ENCODE measurements at places on chromosomes 11 and 22. TPM values are rescaled to one million over a fixed set of nuclear protein-coding genes. Genes with fewer than 3 reads are reported as not detected.
A peak's percentile ranks its signal among the peaks of the same experiment; 100 is the strongest.

The SULT4A1 gene
- not detected for total RNA-seq

The LMO1 gene
- total RNA-seq, result not detected

The OR2AT4 gene
- total RNA-seq, result not detected

The SPA17 gene
- not detected for total RNA-seq

The EHD1 gene
- total RNA-seq, result 50.4 TPM

The THAP12 gene
- 14.0 TPM for total RNA-seq

GRCh38 chr11:64095949-64096348, 60.2 kb downstream of the FLRT1 start:
- DNase-seq, result no peak

DNA sequence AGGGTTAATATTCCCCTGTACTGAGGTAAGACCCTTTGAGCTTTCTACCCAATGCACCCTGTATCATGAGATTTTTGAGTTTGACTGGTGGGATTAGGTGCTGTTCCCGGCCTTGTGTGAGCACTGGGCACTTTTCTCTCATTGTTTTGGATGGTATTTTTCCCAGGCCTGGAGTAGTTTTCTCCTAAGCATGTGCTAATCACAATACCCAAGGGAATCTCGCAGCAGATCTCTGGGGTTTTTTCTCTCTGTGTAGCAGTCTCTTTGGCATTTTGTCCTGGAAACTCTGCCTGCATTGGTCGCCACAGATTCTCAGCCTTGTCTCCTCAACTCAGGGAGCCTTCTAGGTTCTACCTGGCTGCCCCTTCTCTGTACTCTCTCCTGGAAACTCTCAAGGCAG, 19.9 kb downstream of the IGHMBP2 start:
- no peak for DNase-seq

DNA sequence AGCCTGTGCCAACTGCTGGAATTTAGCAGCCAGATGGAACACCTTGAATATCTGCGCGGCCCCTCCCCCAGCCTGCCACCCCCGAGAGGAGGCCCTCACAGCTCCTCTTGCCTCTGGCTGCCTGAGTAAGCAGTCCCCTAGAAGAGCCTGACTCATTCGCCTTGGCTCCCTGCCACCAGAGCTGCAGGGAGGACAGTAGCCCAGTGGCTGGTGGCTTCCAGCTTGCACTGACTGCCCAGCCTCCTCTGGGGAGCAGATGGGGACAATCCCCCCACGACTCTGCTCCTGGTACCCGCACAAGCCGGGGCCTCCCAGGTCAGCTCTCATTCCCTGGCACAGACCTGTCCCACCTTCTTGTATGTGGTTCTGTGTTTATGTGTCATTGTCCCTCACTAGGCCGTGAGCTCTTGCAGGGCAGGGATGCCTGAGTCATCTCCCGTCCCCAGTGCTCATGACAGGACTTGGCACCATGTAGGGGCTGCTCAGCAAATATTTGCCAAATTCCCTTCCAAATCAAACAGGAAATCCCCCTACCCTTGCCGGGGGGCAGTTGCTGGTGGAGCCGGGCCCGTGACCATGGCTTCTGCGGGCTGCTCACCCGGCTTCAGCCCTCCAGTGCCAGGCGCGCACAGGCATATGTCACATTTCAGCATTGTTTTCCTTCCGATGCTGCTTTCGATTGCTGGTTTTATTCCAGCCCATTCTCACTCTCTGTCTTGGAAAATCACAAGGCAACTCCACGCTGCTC, 43.6 kb downstream of the CACNG2 start:
- peak; percentile 88 for DNase-seq

GRCh38 chr22:39967996-39968972, 8.1 kb downstream of the TMA7B start:
- DNase-seq, result peak; percentile 50

GRCh38 chr11:34359548-34359891, 1.7 kb upstream of the ABTB2 start:
- DNase-seq, result no peak

DNA sequence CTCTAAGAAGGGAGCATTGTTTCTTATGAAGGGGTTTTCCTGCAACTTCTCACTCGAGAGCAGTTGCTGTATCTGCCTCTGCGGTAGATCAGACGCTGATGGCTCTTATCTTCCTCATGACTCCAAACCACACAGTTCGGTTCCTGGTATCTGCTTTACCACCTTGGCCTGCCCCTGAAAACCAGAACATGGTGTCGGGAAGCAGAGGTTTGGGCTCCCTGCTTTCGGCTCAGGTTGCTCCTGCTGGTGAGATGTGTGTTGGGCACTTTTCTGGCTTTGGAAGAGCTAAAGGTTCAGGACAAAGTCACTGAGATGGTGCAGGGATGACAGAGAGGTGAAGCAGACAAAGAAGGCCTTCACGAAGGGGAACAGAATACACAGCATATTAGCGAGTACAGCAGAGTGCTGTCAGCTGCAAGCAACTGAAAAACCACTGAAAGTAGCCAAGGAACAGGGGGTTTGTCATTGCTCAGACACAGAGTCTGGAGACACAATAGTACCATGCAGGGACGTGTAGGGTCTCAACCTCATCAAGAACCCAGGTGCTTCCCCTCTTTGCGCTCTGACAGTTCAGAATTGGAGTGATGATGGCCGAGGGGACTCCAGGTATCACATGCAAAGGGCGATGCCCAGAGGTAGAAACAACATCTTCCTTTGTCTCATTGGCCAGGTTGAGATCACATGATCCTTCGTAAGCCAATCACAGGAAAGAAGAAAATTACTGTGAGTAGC, 11.9 kb upstream of the CSF2RB start:
- no peak for DNase-seq

DNA sequence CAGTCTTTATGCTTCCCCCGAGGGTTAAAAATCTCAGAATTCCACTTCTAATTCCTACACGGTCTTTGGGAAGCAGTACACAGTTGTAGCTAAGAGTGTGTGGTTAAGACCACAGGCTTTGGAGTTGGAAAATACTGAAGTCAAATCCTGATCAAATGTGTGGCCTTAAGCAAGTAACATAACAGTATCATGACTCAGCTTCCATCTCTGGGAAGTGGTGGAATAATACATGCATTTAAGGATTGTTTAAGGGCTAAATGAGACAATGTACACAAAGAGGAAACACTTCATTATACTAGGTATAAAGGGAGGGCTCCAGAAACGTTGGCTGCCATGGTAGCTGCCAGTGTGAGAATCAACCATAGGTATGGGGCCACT, 71.5 kb downstream of the FAT3 start:
- no peak for DNase-seq

DNA sequence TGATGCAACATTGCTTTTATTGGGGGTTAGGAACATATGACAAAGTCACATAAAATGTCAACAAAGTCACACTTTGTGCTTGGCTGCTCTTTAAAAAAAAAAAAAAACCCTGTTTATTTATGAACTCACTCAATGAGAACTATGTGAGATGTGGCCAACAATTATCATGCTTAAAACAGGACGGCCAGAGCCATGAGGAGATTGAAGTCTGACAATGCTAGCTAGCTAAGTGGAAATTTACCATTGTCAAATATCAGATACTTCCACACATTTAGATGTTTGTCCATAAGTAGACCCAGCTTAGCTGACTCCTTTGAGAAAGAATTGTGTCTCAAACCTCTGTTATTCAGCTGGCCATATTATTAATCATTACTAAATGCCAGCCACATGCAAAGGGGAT, 26.9 kb downstream of the BLID start:
- DNase-seq, result no peak

DNA sequence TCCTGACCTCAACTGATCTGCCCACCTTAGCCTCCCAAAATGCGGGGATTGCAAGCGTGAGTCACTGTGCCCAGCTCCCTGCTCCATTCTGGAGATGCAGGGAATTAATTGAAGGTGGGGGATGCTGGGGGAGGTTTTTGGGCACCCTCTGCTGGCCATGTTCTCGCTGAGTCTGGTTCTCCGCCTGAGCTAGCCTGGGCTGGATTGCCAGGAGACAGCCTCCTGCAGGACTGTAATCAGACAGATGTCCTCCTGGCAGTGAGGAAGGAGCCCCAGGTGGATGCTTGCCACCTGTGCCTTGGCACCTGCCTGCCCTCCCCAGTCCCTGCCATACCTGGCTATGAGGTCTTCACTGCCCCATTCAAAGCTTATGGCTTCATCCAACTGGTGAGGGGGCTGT, 5.4 kb downstream of the MTFP1 start:
- DNase-seq, result no peak

- DNase-seq, result peak; percentile 85
Measured at GRCh38 chr11:119375337-119376196, 5.9 kb downstream of the USP2 start.

DNA sequence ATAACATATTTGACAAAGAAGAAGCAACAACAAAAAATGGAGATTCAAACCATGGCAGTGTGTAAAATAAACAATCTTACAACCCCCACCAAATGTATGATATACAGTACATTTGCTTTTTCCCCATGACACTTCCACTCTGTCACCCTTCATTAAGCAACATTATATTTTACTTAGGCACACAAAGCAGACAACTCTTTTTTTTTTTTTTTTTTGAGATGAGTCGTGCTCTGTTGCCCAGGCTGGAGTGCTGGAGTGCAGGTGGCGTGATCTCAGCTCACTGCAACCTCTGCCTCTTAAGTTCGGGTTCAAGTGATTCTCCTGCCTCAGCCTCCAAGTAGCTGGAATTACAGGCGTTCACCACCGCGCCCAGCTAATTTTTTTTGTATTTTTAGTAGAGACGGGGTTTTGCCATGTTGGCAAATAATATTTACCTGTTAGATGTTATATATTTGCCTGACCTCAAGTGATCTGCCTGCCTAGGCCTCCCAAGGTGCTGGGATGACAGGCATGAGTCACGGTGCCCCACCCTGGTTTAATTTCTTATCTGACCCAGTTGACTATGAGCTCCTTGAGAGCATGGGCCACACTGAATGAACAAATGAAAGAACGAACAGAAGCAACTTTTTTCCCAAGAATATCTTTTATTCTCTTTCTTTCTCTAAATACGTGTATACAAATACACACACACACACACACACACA, 5.5 kb upstream of the PCF11 start:
- DNase-seq, result no peak

DNA sequence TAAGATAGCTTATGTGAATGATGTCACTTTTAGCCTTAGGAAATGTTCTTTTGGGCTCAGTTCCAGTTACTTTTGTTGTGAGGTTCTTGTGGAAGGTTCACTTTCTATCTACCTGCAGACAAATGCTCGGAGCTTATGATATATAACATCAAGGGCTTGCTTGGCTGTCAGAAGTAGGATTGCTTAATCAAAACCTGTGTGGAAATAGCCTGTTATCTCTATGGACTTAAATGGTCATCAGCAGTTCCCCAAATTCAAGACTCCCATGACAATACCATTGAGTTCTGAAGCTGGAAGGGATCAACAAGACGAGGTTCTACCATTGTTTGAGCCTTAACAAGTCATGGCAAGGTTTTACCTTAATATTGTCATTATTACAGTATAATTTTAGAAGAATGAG, 43.8 kb downstream of the FLI1 start:
- no peak for DNase-seq

DNA sequence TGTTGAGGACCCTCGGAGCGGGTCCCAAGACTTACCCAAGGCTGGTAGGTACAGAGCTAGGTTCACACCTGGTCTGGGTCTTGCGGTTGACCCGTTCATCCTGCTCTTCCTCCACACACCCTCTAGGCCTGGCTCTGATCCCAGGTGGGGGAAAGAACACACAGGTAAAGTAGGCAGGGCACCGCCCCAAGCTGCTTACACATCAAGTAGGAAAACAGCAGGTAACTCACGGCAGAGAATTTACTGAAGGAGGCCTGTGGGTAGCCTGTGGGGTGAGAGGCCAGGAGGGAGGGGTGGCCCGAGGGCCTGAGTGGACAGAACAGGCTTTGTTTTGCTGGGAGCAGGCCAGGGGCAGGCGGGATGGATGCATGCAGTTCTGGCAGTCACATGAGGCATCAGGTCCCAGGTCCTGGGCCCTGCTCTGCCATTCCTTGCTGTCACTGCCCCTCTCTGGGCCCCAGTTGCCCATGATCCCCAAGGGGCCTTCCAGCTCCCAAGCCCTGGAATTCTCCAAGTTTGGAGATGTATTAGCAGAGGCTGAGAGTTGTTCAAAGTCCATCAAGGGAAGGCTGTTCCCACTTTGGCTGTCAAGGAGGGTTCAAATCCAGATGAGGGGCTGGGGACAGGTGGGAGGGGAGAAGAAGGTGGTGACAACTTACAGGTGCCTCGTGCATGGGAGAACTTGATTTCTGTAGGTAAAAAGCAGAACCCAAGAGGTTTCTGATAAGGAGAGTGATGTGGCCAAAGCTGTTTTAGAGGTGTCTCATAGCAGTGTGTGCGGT, 5.7 kb downstream of the TSKU start:
- peak; percentile 87 for DNase-seq

GRCh38 chr22:27331526-27332281, 469.9 kb downstream of the MN1 start:
- peak; percentile 34 for DNase-seq

DNA sequence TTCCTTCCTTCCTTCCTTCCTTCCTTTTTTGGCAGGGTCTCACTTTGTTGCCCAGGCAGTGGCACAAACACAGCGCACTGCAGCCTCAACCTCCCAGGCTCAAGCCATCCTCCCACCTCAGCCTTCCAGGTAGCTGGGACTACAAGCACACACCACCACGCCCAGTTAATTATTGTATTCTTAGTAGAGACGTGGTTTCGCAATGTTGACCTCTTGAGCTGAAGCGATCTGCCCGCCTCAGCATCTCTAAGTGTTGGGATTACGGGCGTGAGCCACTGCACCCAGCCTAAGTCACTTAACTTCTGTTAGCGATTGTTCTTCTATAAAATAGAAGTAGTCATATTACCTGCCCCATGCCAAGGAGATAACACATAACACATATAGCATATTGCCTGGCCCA, 2.8 kb upstream of the SYTL2 start:
- DNase-seq, result peak; percentile 79

DNA sequence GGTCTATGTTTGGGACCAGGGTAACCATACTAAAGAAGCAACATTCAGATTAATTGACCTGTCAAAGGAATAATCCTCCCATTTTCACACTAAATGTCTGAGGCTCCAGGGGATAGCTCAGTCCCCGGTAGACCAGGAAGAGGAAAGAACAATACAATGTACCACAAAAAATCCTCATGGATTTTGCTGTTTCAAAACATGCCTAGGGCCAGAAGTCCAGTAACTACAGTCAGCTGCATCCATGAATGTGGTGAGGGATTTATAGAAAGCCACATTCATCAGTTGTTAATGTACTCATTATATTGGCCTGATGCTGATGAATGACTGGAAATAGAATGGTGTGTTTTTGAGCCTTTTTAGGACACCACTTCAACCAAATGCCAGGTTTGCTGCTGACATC, 6.9 kb upstream of the ETS1 start:
- no peak for DNase-seq

GRCh38 chr22:23153994-23154393, 8.7 kb downstream of the RAB36 start:
- no peak for DNase-seq
